ENCODE measurements at places on chromosomes 16 and 17.

- DNase-seq = peak; percentile 49
Observed at GRCh38 chr16:49491771-49492761, 118.5 kb downstream of the C16orf78 start.

- no peak for DNase-seq
Observed at GRCh38 chr17:17398943-17399926, 77.6 kb upstream of the MED9 start.

DNA sequence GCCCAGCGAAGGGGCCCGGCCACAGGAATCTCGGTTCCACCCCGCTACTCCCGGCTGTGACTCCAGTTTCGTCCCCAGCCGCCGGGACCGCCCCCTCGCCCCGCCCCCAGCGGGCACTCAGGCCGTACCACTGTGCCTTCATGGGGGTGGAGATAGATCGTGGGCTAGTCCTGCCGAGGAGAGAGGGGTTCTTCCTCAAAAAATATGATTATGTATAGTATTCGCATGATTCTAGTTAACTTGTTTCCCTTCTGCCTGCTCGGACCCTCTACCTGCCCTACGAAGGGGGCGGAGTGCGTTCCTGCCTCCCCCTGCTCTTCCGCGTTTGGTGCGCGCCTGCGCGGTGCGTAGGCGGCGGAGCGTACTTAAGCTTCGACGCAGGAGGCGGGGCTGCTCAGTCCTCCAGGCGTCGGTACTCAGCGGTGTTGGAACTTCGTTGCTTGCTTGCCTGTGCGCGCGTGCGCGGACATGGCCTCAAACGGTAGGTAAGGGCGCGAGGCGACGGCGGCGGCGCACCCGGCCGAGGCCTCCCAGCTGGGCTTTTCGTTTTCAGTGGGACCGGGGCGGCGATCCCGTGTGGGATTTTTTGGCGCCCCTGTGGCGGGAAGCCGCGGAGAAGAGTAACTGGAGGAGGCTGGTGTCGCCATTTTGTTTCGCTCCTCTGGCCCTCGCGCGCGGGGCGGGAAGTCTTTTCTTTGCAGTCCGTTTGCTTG lies at the start of gene FUS:
TSS of gene FUS (plus strand) at position 393 of the 713 bp plus-strand sequence. CDS start at position 469, 76 bp downstream.
- peak; percentile 87 for DNase-seq

DNA sequence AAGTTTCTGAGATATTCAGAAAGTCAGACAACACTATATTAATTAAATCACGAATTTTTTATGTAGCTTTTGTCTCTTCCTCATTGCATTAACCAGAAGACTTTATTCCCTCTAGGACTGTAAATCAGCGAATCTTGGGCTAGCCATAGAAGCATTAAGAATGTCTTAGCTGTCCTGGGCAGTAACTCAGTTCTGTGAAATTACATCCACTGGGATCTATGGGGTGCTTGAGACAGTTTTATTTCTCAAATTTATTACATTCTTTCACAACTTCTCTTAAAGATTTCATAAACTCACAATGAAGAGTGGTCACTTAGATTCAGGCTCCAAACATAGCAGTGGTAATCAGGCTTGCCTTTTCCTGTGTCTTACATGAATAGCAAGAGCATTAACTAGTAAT lies 1153.4 kb downstream of the CDH8 start:
- no peak for DNase-seq

GRCh38 chr17:5299383-5299782 lies 17.3 kb downstream of the RABEP1 start:
- DNase-seq = no peak

DNA sequence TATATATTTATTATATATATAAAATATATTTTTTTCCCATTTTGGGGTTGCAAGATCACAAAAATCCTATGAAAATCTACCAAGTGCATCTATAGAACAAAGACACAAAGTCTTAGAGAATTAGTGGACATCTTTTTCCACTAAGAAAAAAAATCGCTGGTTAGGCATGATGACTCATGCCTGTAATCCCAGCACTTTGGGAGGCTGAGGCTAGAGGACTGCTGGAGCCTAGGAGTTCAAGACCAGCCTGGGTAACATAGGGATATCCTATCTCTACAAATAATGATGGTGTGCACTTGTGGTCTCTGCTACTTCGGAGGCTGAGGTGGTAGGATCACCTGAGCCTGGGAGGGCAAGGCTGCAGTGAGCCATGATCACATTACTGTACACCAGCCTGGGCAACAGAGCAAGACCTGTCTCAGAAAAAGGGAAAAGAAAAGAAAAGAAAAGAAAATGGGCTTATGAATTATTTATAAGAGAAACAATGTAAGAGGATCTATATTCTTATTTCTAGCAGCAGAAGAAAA lies 185.1 kb upstream of the PSMD7 start:
- no peak for DNase-seq

- DNase-seq = peak; percentile 52
Observed at GRCh38 chr17:81513753-81514488, 1.3 kb upstream of the ACTG1 start.

DNA sequence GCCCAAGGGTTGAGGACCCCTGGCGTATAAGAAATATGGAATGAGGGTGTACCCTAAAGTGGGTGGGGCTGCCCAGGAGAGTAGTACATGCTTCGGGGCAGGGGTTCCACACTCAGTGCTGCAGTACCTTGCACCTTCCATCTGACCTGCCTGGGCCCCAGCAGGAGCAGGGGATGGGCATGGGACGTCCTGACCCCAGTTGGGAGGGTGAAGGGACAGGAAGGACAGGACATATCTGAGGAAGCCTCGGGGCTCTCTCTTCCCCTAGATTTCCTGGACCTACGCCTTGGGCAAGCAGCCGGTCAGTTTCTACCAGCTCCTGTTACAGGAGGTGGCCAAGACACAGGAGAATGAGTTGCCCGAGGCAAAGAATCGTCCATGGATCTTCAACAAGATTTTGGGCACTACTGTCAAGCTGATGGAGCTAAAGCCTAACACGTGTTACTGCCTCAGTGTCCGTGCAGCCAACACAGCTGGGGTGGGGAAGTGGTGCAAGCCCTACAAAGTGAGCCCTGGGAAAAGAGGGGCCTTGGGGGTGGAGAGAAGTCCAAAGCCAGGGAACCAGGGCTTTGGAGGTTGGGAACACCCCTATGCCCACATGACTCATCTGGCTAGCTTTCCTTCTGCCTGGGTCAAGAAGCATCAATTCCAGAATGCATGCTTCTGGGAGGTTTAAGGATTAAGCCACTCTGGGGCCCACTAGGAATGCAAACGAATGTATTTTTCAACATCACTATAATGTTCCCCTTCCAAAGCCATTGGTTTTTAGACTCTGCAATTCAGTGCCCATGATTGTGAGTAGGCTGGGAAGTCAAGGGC lies 7.9 kb downstream of the FNDC8 start:
- no peak for DNase-seq

DNA sequence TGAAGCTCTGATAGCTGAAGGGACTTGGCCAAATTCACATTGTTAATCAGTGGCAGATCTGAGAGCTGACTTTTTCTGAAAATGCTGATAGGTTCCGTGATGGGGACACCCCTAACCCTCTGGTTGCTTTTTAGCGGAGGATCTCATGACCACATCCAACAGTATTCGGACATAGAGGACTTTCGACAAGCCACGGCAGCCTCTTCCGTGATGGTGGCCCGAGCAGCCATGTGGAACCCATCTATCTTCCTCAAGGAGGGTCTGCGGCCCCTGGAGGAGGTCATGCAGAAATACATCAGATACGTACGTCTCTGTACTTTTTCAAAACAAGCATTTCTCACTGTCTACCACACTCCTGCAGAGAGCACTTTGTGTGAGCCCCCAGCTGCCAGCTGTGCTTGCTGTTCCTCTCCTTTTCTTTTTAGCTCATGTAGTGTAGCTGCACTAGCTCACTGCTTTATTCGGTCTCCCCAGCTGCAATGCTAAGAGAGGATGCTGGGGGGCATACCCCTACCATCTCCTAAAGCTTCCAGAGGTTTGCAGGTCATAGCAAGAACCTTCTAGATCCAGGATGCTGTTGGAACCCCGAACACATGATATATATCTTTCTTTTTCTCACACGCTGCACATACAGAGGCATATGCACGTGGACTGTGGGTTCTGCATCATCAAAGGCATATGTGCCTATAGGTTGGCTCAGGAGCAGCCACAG lies 14.2 kb upstream of the NFATC3 start:
- no peak for DNase-seq

DNA sequence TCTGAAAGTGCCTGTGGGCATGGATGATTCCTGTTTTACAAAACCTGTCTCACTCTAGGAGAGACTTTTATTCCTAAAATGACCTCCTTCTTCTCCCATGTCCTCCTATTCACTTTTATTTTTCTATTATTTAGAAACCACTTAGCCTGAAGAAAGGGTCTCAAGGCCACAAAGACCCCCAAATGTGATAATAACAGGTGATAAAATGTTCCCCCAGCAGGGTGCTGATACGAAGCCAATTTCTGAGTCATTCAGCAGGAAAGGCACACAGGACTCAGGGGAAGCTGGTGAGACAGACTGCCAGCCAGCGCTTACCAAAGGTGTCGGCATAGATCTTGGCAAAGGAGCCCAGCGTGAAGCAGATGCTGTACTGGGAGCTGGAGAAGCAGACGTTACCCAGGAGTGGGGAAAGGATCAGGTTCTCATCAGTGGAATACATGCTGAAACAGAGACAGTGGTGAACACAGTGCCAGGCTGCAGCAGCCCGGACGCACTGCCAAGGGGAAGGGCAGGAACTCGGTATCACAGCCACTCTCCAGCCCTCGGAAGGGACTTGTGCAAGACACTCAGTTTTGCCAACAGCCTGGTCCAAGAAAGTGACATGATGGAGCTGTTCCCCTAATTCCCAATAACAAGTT lies 24.6 kb downstream of the HIGD1B start:
- DNase-seq = no peak

DNA sequence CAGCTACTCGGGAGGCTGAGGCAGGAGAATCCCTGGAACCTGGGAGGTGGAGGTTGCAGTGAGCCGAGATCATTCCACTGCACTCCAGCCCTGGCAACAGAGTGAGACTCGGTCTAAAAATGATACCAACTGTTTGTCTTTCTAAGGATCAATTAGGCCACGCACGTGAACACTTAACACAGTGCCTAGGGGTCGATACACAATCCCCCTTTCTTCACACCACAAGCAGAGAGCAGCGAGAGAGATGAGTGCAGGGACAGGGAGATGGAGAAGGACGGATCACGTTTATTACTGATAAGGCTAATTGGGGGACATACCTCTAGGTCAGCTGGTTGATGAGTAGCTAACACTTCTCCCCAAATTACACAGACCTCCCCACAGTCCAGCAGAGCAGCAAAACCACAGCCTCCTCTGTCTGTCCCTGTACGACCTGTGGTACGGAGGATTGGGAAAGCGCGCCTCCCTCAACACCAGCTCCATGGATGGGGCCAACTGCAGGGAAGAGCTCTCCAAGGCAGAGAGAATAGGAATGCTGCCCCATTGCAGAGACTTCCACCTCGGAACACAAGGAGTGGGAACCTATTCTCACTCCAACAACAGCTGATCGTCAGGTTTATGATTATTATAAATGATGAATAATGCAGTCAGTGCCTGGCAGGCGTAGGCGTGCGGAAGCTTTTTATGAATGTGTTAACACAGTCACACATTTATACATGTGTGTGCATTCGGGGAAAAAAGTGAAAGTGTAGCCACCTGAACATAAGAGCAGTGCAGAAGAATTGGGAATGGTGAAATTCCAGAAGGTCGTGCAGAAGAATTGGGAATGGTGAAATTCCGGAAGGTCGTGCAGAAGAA lies 155.1 kb downstream of the C16orf95 start:
- no peak for DNase-seq

DNA sequence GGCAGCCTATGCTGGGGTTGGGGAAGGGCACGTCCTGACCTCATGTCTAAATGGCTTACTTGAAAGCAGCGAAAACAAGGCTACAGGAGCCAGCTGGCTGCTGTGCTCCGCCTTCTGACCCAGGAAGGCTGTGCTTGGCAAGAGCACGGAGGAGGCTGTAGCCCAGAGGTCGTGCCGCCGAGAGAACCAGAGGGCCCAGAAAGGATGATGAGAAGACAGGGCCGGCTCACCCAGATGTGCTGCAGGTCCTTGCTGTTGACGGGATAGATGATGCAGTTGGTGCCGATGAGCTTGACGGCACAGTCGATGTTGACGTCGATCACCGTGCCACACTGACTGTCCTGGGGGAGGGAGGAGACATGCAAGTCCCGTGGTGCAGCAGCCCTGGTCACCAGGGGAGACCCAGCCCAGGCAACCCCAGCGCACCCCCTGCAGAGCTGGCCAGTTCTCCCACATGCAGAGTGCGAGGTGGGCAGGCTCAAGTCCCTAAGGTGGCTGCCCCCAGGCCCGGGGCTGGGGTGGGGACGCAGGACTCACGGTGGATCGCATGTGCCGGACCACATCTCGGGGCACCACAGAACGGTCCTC lies 20.7 kb downstream of the SPHK1 start:
- no peak for DNase-seq

DNA sequence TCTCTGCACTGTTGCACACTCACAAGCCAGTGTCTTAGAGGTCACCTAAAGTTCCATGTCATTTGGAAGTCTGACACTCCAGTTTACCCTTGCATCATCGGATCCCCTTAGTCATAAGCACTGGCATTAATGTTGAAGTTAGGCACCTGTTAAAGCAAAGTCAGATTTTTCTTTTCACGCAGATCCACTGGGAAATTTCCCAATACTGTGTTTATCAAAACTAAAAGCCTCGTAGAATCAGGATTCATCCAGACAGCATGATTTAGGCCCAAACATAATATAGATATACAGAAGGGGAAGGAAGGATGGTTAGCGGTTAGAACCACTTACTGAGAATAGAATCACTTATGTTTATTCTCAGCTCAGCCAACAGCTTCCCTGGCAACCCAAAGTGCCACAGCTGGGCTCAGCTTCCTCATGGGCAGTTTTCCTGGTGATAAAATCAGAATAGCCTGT lies 30.1 kb upstream of the HAPSTR1 start:
- no peak for DNase-seq

GRCh38 chr16:31157136-31157535 lies 7.3 kb upstream of the PRSS36 start:
- DNase-seq = no peak

DNA sequence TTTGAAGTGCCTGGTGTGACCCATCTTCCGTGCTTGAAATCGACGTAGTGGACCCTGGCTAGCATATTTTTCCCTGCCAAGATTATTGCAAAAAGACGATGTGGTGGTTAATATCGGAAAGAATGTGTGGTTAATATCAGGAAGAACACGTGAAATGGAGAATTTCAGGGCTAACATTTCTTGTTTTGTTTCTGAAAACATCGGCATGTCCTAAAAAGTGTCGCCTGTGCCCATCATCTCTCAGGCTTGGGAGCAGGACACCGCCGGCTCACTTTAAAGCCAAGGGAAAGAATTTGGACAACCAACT lies 345 bp upstream of the DCXR start:
- DNase-seq = no peak

DNA sequence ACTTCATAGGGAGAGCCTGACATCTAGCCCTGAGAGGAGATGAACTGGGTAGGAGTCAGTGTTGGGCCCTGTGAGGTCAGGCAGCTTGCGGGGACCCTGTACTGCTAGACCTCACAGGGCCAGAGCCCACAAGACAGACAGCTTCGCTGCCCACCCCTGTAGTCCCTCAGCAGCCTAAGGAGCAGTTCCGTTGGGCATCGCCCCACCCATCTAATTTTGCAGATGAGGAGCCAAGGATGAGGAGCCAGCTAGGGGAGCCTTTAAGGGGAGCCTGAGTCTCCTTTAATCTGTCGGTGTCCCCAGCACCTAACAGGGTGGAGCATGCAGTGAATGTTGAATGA lies 755 bp upstream of the TUFM start:
- DNase-seq = no peak
